NCI-H526 (cell line): ENCODE measurements at places on chromosomes 12 and 14.

- DNase-seq: no peak
These were observed 9.8 kb downstream of the APPL2 start for GRCh38 chr12:105226219-105226618.

- DNase-seq: no peak
These were observed 78.1 kb upstream of the PTHLH start for GRCh38 chr12:28050606-28051005.

- DNase-seq: no peak
These were observed 7.9 kb upstream of the PUS1 start for GRCh38 chr12:131920902-131921840.

- DNase-seq: peak; percentile 66
These were observed at the start of gene FLVCR2 for GRCh38 chr14:75578102-75578785. FLVCR2 (plus strand) TSS chr14:75578620; CDS start chr14:75578973, 353 bp downstream.

DNA sequence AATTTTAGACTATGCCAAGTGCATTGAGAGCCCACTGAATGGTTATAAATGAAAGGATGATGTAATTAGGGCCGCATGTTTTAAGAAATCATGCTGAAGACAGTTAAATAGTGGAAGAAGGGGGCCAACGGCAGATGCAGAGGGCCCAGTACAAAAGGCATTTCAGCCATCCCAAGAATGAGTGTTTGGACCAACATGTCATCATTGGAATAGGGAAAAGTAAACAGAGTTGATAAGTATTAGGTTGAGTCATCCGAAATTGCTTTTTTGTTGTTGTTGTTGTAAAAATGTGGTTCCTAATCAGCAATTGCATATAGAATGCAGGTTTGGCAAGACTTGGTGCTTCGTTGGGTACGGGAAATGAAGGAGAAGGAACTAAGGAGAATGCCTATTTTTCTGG lies 29.5 kb downstream of the BMP4 start:
- no peak for DNase-seq

DNA sequence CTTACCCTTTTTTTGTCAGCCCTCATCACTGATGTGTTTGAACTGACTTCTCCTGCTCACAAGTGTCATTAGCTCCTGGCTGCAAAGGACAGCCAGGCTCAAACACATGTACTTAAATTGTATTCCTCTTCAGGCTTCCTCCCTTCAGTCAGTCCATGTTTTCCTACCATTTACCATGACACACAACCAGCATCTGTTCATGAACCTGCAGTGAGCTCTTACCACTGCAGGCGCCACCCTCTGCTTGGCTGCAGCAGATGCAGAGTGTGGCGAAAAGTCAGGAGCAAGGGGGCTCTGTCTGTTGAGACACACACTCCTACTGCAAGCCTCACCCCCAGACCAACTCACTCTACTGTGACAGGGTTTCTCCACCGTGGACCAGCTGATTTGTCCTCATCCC lies 70.2 kb downstream of the TSPAN11 start:
- no peak for DNase-seq

GRCh38 chr12:129467726-129468125 lies 436.1 kb downstream of the TMEM132D start:
- DNase-seq: no peak

DNA sequence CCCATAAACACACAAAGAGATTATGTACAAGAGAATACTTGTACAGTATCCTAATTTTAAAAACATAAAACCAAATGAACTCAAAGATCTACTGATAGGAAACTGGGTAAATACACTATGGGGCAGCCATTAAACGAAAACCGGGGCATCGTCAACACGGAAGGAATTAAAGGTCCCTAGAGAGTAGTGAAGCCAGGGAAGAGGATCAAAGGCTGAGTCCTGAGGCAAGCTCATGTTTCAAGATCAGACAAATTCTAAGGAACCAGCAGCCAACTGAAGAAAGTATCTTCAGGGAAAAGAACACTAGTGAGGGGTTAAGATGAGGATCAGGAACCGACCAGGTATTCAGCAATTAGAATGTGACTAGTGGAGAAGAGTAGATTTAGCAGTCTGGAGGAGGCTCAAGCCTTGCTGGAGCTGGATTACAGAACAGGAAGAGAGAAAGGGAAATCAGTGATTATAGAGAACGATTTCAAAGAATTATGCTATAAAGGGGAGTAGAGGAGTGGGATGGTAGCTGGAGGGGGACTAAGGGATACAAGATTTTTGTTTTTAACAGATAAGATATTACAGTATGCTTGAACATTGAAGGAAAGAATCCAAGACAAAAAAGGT lies 23.7 kb downstream of the SEL1L start:
- peak; percentile 75 for DNase-seq

DNA sequence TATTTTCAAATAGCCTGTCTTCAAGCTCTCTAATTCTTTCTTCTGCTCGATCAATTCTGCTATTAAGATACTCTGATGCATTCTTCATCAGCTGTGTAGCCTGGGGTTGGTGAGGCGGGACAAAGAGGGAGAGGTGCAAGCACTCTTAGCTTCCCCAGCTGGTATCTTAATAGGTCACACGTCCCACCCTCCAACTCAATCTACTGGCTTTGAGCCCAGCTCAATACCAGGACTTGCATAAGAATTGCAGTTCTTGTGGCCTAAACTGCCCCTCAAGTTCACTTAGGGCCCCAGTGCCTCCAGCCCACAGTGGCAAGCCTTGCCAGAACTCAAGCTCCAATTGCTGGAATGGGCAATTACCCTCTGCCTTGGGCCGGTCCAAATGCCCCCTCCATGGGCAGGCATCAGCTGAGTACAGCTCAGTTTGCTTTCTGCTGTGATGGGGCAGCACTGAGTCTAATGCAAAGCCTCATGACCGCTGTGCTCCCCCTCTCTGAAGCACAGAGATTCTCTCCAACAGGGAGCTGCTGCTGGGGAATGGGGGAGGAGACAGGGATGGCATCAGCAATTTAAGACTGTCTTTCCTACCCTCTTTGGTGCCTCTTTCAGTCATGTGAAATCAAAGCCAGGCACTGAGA lies 5.6 kb upstream of the SPATA7 start:
- no peak for DNase-seq

DNA sequence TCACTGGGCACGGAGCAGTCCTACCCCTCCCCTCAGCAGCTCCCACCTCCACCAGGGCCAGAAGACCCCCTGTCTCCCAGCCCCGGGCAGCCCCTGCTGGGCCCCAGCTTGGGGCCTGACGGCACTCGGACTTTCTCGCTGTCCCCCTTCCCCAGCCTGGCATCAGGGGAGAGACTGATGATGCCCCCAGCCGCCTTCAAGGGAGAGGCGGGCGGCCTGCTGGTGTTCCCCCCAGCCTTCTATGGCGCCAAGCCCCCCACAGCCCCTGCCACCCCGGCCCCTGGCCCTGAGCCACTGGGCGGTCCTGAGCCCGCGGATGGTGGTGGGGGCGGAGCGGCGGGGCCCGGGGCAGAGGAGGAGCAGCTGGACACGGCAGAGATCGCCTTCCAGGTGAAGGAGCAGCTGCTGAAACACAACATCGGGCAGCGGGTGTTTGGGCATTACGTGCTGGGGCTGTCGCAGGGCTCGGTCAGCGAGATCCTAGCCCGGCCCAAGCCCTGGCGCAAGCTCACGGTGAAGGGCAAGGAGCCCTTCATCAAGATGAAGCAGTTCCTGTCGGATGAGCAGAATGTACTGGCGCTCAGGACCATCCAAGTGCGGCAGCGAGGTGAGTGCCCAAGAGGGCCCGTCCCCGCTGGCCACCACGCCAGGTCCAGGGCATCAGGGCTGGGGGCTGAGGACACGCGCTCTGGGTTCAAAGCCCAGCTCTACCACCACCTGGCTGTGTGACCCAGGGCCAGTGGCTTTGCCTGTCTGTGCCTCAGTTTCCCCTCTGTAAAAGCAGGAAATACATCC lies 58.6 kb downstream of the PHETA1 start:
- no peak for DNase-seq

DNA sequence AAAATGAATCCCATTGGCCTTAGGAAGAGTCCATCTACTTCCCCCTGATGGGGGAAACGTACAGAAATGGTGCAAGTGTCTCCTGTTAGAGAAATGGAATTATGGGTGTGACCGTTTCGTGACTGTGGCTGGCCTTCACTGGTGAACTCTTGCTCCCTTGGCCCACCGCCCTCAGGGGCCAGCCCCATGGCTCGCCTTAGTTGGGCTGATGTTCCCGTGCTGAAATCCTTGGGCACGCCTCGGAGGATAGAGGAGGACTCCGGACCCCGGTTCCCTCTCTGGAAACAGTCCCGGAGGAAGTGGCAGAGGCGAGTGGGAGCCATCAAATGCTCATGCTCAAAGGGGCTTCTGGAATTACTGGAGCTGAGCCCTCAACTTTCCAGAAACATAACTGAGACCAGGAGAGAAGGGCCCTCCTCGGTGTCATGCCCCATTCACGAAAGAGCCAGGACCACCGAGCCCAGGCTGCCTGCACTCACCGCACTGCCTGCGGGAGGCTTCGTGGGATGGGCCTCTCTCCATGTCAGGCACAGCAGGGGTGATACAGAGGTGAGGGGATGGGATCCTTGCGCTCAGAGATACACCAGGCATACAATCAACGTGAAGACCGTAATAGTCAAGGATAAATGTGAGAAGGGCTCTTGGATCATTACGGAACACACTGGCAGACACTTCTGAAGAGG lies 10.1 kb upstream of the CACNA2D4 start:
- DNase-seq: no peak
